NCI-H510A treated with DMSO at 0.1 percent for 48 hours (cell line): ENCODE measurements at places on chromosomes 3 and 15.

DNA sequence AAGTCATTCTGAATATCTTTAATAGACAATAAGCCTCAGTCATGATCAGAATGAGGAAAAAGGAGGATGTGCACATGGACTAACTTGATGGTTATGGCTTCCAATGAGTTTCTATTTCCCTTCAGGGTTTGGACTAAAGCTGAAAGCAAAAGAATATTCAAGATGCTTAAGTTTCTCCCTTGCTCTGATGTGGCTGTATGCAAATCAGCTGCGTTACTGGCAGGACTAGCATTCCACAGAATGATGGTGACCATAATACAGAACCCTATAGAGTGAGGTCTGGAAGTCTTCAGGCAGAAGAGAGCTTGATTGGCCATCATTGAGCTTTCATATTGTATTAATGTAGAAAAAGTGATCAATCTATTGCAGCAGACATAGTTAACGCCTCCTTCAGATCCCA lies 466.0 kb downstream of the NLGN1 start:
- DNase-seq: no peak

- DNase-seq: no peak
These were observed 59.5 kb upstream of the RYK start for GRCh38 chr3:134309987-134310700.

DNA sequence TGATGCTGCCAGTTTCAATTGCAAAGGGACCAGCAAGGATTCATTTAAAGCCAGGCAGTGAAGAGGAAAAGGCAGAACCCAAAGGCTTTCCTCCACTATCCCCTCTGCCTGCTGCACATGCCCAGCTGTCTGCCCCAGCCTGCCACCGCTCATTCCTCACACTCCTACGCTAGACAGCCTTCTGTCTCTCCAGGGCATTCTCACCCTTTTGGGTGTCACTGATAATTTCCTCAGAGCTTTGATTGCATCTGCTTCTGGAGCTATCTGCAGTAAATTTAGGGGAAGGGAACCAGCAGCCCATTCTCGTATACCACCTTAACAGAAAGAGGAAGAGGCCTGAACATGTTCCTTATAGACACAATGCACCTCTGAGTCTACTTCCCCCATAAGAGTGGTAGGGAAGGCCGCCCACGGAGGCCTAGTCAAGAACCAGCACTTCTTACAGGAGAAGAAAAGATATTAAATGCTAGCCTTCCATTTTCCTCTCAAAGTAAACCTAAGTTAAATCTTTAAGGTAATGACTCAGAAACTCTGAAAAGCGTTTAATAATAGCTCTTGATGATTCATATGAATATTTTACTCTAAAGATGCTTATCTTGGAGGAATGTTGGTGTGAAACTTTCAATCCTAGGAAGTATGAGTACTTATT lies 20.9 kb downstream of the NUDT16 start:
- no peak for DNase-seq

DNA sequence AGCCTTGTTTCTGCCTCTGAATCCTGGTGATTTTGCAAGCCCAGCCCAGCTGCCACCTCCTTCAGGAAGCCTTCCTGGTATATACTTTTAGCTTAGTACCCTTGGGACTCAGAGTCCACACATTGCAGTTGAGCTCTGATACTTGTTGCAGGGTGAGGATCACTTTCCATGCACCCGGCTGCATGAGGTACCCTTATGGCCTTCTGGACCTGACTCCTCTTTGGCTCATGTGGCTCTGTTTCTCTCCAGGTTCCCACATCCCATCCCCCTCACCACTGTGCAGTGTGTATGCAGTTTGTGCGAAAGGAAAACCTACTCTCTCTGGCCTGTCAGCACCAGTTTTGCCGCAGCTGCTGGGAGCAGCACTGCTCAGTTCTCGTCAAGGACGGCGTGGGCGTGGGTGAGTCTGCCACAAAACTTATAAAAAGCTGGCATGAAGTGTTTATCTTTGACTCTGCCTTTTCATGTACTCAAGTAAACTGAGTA lies 23.1 kb upstream of the P4HTM start:
- no peak for DNase-seq

DNA sequence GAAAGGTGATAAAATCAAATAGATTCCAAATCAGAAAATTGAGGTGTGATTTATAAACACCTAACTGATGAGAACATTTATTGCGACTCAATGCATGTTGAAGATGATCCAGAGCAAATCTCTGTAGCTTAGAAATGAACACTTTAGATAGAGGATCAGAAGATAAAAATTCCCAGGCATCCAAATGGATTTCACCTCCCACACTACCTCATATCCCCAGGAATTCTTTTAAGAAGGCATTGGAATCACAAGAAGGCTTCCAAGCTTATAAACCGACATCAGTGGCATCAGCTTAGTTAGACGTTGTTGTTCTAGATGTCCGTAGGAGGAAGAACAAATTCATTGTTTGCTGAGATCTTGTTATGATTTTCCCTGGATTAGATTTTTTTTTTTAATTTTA lies 154.4 kb downstream of the EBLN2 start:
- DNase-seq: no peak
